ENCODE measurements at places on chromosomes 7 and 10.

GRCh38 chr7:67659091-67659490 lies 662.5 kb downstream of the TYW1 start:
- no peak for DNase-seq

DNA sequence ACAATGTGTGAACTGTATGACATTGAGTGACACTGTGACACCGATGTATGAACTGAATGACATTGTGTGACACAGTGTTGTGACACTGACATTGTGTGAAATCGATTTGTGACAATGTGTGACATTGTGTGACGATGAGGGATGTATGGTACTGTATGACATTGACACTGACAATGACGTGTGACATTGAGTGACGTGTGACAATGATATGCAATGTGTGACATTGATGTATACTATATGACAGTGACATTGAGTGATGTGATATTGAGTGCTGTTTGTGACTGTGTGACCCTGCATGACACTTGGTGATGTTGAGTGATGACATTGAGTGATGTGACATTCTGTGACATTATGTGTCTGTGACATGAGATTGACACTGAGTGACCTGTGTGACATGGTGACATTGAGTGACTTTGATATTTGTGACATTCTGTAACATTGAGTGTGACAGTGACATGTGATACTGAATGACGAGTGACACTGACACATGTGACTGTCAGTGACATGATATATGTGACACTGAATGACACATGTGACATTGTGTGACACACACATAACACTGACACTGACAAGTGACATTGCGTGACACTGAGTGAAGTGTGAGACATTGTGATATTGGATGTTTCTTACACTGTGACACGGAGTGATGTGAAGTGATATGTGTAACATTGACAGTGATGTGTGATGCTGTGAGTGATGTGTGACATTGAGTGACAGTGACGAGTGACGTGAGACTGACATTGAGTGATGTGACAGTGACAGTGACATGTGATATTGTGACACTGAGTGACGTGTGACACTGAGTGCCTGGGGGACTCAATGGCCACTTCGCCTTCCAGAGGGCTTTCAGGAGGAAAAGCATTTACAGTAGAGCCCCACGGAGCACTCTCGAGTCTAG lies 167.5 kb downstream of the PRKAG2 start:
- DNase-seq, result no peak

- no peak for DNase-seq
These were observed 15.3 kb downstream of the SLC25A13 start for GRCh38 chr7:96306385-96307125.

- DNase-seq, result peak; percentile 82
These were observed 14.9 kb downstream of the HOXA1 start for GRCh38 chr7:27080844-27081436.

DNA sequence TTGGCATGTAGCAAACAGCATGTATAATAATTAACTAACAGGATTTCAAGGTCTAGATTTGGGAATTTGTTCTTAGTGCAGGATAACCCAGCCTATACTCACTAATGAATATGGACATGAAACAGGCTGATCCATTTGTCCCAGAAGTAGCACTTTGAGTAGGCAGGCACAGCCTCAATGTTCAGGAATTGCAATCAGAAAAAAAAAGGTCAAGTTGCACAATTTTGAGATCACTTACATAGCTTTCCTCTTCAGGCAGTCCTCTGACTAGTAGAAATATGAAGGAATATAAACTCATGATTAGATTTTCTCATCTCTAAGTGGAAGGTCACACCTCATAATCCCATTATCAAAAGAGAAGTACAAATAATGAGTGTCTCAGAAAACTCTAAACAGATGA lies 921.4 kb upstream of the CELF2 start:
- no peak for DNase-seq

GRCh38 chr7:155453296-155454182 lies 4.4 kb upstream of the EN2 start:
- no peak for DNase-seq

DNA sequence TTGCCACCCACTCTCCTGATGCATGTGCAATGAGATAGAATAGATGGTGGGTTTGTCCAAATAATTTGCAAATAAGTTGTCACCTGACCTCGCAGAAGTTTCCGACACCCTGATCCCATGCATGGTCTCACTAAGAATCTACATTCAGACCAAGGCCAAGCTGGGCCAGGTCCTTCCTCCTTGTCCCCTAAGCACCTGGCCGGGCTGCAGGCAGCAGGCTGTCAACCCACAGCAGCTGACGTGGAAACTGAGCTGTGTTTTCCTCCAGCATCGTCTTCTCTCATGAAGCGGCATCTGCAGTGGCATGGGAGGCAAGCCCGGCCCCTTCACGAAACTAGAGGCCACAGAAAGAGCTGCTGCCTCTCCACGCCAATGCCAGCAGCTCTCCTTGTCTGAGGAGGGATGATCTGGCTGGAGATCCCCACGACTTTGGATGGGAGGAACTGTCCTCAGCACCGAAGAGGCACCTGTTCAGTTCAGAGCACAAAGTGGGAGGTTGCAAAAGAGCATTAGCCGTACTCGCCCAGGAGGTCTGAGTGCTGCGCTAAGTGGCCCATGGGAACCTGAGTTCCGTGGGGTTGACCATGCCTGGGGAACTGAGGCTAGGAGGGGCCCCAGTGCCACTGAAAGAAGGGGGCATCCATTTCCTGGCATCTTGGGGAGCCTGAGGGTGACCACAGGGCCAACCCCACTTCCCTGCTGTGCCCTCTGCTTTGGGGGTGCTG lies 110.5 kb upstream of the INSIG1 start:
- no peak for DNase-seq

- no peak for DNase-seq
These were observed at the start of gene LOXL4 for GRCh38 chr10:98267894-98268693. LOXL4 (minus strand) TSS chr10:98268194; CDS start chr10:98263019, 5,175 bp downstream.

- no peak for DNase-seq
These were observed 413 bp downstream of the PANK1 start for GRCh38 chr10:89644691-89644966.

GRCh38 chr10:3955955-3956617 lies 171.1 kb upstream of the KLF6 start:
- DNase-seq, result no peak

DNA sequence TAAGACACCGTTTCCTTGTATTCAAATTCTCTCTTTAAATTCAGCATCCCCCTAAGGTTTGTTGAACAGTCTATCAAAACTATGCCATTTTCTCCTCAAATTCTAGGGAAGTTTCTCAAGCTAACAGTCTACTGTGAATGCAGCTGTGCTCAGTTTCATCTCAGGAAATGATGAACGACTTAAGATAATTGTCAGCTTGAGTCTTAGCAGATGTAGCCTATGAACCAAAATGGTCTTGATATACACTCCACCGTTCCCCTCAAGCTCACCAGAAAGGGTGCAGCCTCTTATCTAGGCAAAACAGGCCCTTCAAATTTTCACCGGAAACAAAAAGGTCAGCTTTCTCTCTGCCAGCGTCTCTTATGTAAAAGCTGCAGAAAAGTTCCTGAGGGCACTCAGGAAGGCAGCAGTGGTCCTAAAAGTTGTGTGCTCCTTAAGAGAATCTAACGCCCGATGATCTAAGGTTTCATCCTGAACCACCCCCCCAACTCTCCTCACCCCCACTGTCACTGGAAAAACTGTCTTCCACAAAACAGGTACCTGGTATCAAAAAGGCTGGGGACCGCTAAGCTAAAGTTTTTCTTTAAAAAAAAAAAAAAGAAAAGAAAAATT lies 2.1 kb downstream of the DNAJC9 start:
- no peak for DNase-seq

DNA sequence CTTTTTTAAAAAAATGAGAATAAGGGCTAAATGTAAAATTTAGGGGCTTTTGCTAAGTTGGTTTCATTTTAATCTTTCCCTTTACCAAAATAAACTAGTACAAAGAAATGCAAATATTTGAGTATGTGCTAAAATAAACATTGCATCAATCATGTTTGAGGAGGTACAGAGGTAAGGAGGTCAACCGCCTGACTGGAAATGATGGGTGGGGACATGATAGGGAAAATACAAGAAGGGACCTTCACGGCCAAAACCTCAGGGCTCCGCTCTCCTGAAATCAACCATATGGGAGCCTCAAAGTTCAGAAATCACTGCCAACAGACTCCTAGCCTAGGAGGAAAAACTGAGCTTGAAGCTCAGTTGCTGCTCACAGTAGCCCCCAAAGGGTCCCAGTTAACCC lies 207.6 kb downstream of the AHR start:
- no peak for DNase-seq

DNA sequence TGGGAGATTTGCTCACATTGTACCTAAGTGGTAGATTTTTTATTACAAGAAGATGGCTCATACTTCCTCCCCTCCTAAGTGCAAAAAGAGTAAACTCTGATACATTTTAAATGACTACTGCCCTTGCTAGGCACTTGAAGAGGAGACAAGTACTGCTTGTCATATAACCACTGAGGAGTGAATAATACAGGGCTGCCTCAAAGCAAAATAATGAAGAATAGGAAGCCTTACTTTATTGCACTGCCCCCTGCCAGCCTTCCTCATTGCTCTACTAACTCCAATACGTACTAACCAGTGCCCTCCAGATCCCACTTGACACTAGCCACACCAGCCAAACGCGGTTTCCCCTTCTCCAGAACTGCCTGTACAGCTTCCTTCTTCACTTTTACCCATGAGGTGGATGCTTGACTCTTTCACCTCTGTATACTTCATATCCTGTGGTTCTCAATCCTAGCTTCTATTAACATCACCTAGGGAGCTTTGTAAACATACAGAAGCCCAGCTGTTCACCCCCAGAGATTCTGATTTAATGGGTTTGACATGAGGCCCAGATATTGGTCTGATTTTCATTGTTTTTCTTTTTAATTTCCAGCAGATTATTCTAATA lies 11.7 kb upstream of the MTERF1 start:
- no peak for DNase-seq

- DNase-seq, result no peak
These were observed at the start of gene HOXA2 for GRCh38 chr7:27102581-27103442. HOXA2 (minus strand) TSS chr7:27102683; CDS start chr7:27102500, 183 bp downstream.

- DNase-seq, result peak; percentile 67
These were observed 21.4 kb upstream of the VOPP1 start for GRCh38 chr7:55593515-55594318.

DNA sequence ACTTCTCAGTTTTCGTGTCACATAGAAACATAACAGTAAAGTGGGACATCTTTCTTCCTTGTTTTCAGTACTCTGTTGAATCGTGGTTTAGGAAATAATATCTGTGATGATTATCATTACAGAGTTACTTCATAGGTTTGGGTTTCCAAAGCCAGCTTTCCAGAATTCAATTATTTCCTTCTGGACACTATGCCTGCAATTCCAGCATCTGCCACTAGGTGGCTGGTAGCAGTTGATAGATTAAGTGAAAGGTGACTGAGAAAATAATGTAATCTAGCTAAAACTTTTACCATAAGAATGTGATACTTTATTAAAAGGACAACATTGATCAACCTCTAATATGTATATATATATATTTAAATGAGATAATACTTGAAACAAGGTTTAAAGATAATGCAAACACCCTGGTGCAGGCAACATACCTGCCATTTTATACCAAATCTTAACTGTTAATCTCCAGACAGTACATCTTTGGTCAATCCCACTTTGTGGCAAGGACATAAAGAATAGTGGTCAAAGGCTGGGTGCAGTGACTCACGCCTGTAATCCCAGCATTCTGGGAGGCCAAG lies 102.6 kb downstream of the SH3PXD2A start:
- DNase-seq, result no peak

- DNase-seq, result no peak
These were observed 19.8 kb downstream of the CCNY start for GRCh38 chr10:35355971-35356724.

GRCh38 chr7:24138343-24138742 lies 145.6 kb upstream of the NPY start:
- DNase-seq, result no peak

DNA sequence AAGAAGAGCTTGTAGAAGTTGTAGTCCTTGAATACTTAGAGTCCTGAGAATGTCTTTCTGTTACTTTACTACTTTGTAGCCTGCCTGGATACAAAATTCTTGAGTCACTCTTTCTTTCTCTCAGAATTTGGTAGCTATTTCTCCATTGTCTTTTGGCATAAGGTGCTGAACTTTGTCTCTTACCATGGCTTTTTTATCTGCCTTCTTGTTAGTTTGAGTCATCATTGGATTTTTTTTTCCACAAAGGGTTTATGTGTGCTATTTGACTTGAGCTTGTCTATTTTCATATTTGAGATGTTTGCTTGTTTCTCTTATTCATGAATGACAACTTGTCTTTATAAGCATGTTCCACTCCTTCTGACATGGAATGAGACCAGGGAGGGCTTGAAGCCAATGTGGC lies 74.5 kb upstream of the EXOC6 start:
- no peak for DNase-seq

DNA sequence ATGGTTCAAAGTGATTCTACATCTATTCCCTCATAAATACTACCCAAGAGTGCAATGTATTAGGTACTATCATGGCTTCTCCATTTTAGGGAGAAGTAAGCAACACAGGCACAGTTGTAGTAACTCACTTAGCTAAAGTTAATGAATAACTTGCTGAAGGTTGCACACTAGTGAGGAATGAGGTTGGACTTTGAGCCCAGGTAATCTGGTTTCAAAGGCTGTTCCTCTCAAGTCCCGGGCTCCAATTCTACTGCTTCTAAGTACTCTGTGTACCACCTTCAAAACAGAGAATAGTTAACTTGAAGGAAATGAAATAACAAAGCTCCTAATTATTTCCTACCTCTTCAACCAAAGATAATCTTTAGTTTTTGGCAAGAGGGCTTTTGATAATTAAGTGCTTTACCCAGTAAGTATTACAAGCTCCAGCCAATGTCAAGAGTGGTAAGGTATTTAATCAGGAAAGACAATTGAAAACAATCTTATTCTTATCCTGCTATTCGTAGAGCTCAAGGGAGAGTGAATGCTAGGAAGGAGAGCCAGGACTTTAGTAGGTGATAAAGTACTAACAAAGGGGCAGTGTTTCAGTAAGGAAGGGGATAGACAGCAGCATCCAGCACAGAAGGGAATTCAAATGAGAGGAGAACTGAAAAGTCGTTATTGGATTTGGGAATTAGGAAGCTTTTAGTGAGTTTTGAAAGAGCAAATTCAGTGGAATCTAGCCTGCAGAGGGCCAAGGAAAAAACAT lies 158.2 kb upstream of the PTPRZ1 start:
- no peak for DNase-seq

GRCh38 chr10:93907059-93907458 lies 13.3 kb downstream of the SLC35G1 start:
- no peak for DNase-seq

Data from epithelial cell of esophagus (primary cell).